ENCODE measurements at places on chromosomes 1 and 21.

DNA sequence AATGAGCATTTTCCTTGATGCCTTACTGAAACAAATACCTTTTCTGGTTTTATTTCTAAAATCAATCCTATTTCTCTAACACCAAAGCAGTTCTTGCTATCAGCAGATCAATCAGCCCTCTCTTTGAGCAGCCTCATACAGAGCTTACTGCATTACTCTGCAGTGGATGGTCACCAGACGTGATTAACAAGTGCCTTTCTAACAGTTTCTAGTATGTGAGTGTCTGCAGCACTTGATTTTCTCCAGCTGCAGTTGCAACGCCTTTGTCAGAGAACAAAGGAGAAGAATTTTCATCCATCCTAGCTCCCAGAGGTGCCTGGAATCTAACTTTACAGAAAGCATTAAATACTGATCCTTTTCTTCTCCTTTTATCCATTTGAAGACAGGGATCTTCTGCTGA, 177.3 kb upstream of the SGIP1 start:
- no peak for DNase-seq

GRCh38 chr1:168419736-168420135, 124.1 kb downstream of the XCL2 start:
- DNase-seq = no peak

DNA sequence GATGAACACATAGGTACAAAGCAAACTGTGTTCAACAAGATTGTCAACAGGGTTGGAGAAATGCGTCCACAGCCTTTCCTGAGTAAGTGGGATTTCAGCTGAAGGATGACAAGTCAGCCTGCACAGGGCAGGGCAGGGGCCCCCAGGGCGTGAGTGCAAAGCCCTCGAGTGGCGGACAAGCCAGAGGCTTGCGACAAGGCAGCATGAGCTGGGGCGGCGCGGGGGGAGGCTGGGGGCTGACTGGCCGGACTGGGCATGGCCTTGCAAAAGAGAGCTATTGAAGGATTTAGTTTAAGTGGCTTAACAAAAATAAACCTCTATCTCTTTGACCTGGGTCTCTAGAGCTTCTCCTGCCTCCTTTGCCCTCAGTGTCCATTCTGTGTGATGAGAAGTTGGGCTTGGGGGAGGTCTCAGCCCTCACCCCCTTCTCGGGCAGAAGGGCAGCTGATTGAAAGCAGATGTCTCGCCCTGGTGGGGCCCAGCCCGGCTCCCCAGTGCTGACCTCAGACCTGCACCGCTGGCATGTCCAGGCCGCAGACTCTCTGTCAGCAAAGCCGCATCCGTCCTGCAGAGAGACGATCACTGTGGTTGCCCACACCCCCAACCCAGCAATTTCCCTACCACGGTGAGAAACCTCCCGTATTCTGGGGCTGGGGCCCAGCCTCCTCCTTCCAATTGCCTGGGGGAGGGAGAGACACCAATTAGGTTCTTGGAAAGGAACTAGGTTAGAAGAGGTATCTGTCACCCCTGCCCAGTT, 24.3 kb upstream of the EPS8L3 start:
- no peak for DNase-seq

DNA sequence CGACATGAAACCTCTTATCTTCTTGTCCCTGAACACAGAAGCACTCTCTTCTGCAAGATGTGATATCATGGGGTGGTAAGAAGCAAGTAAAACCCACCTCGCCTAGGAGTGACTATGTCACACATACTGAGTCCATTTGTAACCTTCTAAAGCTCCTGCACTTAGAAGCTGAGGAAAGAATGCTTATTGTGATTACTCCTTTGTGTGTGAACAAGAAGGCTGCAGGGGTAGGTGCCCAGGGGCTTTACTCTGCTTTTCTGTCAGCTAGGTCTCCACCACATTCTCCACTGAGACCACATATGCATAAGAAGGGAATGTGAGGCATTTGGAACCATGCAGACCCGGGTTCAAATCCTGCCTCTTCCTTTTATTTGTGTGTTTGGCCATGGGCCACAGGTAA, 144.3 kb downstream of the DMRTA2 start:
- no peak for DNase-seq

DNA sequence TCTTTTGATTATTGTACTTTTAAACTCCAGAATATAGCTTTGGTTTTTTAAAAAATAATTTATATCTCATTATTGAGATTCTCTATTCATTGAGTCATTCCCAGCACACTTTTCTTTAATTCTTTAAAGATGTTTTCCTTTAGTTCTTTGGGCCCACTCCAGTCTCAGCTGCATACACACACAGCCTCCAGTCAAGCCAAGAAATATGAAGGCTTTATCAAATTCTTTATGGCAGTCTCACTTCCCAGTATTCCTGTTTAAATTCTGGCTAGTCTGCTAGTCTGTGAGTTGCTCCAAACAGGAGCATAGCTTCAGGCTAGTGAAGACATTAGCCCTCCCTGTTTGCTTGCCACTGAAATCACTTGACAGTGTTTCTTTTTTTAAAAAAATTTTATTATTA, 61.2 kb downstream of the CRP start:
- DNase-seq = no peak

DNA sequence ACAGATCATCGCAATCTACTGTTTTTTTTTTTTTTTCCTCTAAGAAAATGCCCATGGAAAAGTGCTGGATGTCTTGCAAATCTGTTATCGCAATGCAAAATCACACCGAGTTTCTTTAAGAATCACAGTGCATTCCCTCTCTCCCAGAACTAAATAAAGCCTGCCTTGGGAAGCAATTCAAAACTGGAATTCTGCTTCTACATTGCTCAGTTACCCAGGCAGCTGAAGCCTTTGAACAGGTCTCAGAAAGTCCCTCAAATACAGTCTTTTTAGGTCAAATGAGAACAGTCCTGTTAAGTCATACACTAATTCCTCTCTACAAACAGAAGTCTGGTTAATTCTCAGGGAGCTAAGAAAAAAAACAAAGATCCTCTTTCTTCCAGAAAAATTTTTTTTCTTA, 46.3 kb downstream of the SLC30A10 start:
- no peak for DNase-seq

GRCh38 chr1:222301652-222302051, 246.3 kb downstream of the HHIPL2 start:
- DNase-seq = no peak

- no peak for DNase-seq
These were observed 1796.9 kb downstream of the NCAM2 start for GRCh38 chr21:22795091-22795490.

Measured in WTC11 (cell line).